ENCODE measurements at places on chromosomes 11 and 22.

- no peak for DNase-seq
These were observed 50.1 kb upstream of the WNT11 start for GRCh38 chr11:76256448-76256847.

GRCh38 chr11:129249351-129249750 lies 57.2 kb upstream of the ARHGAP32 start:
- DNase-seq: no peak

DNA sequence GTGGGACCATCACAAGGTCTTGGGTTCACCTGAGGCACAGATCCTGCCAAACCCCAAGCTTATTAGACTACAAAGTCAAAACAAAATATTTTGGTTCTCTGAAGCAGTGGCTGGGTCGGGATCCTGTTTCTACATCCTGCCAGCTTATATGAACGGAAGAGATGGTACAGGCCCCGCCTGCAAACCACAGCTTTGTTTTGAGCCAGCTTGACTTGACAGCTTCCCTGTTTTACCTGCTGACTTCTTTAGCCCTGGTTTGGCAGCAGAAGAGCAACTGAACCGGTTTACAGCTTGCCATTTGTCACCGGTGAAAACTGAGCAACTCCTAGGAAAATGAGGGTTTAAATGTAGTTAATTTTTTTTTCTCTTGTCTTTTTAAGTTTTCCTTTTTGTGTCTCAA lies 11.4 kb downstream of the PACS1 start:
- peak; percentile 31 for DNase-seq

DNA sequence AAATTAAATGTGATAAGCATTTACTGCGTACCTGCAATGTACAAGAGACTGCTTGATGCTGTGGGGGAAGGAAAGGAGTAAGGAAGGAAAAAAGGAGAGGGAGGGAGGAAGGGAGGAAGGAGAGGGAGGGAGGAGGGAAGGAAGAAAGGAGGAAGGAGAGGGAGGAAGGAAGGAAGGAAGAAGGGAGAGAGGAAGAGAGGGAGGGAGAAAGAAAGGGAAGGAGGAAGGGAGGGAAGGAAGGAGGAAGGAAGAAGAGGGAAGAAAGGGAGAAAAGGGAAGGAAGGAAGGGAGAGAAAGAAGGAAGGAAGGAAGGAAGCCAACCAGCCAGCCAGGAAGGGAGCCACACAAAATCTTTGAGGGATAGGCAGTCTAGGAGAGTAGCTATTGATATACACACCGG lies 44.0 kb upstream of the MYO18B start:
- DNase-seq: no peak

- no peak for DNase-seq
These were observed 34.1 kb downstream of the SNX19 start for GRCh38 chr11:130882138-130882551.

DNA sequence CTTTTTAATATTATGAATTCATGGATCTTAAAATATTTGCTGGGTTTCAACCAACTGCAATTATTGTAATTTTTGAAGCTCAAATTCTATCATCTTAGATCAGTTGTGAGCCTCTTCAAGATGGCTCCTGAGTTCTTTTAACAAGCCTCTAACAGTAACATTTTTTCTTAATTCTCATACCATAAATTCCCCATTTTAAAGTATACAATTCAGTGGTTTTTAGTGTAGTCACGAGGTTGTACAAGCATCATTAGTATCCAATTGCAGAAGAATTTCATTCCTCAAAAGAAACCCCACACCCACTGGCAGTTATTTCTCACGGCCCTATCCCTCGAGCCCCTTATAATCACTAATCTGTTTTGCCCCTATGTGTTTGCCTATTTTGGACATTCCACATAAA lies 270.8 kb downstream of the SBF2 start:
- DNase-seq: no peak

- no peak for DNase-seq
These were observed 997.8 kb upstream of the RAG2 start for GRCh38 chr11:37595845-37596244.

DNA sequence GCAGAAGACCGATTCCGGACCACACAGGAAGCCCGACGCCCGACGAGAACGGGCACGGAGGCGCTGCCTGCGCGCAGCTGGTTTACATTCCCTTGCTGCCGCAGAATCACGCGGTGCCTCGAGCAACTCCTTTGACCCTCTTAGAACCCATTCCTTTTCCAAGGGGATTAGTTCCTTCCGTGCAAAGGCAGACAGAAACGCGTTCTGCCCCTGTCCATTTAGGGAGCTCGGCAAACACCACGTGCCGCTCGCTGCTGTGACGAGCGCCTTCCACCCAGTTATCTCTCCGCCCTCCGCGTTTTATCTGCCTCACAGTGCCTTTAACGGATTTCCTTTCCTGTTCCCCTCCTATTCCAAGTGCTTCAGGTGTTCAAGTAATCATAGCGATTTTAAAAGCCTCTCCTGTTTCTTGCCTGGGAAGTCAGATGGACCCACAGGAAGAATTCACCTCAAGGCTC lies 24.1 kb upstream of the MICAL3 start:
- DNase-seq: no peak

DNA sequence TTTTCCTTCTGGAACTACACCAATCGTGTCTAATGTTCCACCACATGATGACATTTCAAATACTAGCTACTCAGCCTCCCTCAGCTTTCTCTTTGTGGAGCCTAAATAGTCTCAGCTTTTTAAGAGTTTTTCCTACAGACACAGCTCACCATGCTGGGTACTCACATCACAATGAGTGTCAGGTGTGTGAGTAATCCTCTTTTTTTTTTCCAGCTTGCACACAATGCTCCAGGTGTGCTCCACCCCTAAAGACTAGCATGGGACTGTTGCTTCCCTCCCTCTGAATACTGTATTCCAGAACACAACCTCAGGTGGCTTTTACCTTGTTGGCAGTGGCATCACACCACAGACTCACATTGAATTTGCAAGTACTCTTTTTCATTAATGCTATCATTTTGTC lies 11.7 kb downstream of the BTG4 start:
- no peak for DNase-seq

GRCh38 chr11:13038366-13038765 lies 29.2 kb downstream of the RASSF10 start:
- no peak for DNase-seq

DNA sequence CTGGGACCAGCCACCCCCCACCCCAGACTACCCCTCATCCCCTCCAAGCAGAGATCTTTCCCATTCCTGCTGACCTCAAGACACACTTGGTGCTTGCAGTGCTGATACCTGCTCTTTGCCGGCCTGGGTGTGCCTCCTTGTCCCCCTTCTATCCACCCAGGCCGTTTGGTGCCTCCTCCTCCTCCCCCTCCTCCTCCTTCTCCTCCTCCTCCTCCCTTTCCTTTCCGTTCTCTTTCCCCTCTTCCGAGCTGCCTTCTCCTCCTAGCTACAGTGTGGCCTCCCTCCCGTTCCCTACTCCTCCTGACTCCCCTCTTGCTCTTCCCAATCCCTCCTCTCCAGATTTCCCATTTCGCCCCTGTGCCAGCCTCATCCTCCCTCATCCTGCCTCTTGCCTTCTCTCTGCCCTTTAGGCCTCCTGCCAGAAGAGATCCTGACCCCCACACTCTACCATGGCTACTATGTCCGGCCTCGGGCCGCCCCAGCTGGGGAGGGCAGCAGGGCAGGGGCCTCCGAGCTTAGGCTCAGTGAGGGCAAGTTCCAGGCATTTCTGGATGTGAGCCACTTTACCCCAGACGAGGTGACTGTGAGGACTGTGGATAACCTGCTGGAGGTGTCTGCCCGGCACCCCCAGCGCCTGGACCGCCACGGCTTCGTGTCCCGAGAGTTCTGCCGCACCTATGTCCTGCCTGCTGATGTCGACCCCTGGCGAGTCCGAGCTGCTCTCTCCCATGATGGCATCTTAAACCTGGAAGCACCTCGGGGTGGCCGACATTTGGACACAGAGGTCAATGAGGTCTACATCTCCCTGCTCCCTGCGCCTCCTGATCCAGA lies 712 bp downstream of the HSPB2 start:
- no peak for DNase-seq

DNA sequence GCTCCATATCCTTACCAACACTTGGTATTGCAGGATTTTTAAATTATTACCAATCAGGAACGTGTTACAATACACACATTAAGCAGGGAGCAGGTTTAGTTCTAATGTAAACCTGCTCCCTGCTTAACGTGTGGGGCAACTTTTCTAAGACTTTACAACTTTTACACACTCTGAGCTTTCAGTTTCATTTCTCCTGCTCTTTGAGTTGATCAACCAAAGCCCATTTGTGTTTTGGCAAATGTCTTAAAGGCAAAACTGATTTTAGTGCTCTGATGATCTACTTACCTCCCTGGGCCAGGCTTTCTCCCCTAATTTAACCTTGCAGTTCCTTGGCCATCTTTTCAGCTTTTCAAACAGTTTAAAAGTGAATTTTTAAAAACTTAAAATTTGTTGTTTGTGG lies 70.9 kb downstream of the ZBTB44 start:
- DNase-seq: no peak

DNA sequence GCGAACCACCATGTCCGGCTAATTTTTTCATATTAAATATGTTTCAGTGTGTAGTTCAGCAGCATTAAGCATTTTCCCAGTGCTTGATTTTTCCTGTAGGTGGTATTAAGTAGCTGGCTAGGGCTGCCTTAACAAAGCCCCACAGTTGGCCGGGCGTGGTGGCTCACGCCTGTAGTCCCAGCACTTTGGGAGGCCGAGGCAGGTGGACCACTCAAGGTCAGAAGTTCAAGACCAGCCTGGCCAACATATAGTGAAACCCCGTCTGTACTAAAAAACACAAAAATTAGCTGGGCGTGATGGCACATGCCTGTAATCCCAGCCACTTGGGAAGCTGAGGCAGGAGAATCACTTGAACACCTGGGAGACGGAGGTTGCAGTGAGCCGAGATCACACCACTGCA lies 33.5 kb upstream of the TOLLIP start:
- no peak for DNase-seq

- no peak for DNase-seq
These were observed 107.7 kb upstream of the CLMP start for GRCh38 chr11:123302751-123303195.

GRCh38 chr22:37324340-37325038 lies 42.2 kb downstream of the CYTH4 start:
- DNase-seq: no peak

- DNase-seq: no peak
These were observed 101.1 kb upstream of the SLC22A12 start for GRCh38 chr11:64489831-64490441.

GRCh38 chr11:78111298-78111697 lies 28.1 kb downstream of the ALG8 start:
- DNase-seq: no peak

DNA sequence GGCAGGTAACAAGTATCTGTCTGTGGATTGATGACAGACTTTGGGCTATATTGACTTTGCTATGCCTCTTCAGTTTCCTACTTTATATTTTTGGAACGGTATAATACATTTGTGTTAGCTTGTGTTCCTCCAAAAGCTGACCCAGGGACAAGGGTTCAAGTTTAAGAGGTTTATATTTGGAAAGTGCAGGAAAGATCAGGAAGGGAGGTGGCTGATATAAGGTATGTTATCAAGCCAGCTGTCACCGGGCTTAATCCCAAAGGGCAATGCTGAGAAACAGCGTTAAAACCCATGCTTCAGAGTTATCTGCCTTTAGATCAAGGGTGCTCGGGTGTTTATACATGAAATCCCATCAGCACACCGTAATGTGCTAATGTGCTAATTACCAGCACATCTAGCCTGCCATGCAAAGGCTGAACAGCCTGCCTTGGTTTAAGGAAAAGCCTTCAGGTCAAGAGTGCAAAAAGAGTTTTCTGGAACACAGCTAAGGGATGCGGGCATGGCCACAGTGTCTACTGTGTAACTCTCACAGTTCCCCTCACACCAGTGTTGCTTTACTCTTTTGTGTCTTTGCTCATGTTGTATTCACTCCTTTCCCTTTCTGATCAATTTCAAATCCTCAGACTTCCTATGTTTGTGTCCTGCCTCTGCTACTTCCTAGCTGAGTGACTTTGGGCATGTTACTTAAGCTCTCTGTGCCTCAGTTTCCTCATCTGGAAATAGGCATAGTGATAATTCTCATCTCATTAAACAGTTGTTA lies 77.5 kb downstream of the BDNF start:
- DNase-seq: no peak

DNA sequence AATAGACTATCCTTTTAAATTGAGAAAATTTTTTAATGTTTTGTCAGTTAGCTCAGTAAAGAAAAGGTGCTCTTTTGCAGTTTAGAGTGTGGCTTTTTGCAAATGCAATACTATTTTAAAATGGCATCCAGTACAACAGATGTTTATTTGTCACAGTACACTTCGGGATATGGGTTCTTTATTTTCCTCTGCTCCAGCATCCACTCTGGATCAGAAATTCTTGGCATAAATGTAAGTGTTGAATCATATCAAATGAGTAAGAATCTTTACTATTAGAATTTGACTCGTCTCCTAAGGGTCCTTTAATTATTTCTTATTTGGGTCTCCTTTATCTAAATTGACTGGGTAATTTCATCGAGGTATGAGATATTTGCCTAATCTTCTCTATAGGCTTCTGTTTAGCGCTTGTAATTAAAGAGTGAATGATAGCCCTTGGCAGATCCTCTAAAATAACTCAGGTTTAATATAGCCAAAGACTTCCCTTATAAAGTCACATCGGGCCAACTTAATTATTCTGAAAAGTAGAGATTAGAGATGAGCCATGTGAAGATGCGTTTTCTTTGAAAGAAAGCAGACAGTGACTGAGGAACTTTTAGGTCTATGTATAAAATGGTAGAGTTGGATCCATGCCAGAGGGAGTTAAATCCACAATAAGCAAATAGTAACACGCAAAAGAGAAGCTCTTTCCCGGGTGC lies 132.7 kb downstream of the CASP12 start:
- no peak for DNase-seq

- DNase-seq: no peak
These were observed 92.9 kb downstream of the SLC17A6 start for GRCh38 chr11:22431106-22431505.

GRCh38 chr11:111361052-111361801 lies 17.8 kb downstream of the POU2AF1 start:
- no peak for DNase-seq

- DNase-seq: no peak
These were observed 13.6 kb downstream of the MRGPRD start for GRCh38 chr11:68966894-68967780.

Data from activated CD8-positive, alpha-beta memory T cell treated with anti-CD3 and anti-CD28 coated beads for 1 hour (primary cell).